ENCODE measurements at places on chromosomes 6 and 20.
A peak's percentile ranks its signal among the peaks of the same experiment; 100 is the strongest.

- no peak for DNase-seq
Measured at GRCh38 chr20:47343007-47343472, 13.5 kb downstream of the ZMYND8 start.

GRCh38 chr6:123380257-123380656 is 256.5 kb downstream of the TRDN start:
- DNase-seq = peak; percentile 61

DNA sequence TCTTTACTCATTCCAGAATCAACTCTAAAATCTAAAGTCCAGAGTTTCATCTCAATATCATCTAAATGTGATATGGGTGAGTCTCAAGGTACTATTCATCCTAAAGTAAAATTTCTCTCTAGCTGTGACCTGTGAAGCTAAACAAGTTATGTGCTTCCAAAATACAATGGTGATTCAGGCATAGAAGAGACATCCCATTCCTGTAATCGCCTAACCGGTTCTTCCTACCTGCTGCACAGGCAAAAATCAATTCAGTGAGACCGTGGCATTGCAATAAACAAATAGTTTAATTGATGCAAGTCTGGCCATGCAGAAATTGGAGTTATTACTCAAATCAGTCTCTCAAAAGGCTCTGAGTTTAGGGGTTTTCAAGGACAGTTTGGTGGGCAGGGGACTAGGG is 232.8 kb downstream of the UBE3D start:
- DNase-seq = no peak

DNA sequence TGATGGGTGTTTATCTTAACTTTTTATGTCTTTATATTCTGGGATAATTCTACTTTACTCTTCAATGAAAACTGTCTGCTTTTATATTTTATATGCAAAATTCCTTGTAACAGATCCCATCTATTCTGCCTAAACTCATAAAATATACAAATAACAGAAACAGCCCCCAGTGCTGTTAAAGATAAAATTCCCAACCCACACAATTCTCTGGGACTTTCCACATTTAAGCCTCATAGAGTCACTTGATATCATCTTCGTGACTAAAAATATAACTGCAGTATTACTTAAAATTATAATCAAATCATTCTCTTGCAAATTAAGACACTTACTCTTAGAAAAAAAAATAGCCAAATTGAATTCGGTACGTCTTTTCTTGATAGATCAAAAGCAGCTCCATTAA is 60.2 kb downstream of the INSM1 start:
- DNase-seq = no peak

- no peak for DNase-seq
Measured at GRCh38 chr6:40258531-40258930, 324.3 kb upstream of the MOCS1 start.

DNA sequence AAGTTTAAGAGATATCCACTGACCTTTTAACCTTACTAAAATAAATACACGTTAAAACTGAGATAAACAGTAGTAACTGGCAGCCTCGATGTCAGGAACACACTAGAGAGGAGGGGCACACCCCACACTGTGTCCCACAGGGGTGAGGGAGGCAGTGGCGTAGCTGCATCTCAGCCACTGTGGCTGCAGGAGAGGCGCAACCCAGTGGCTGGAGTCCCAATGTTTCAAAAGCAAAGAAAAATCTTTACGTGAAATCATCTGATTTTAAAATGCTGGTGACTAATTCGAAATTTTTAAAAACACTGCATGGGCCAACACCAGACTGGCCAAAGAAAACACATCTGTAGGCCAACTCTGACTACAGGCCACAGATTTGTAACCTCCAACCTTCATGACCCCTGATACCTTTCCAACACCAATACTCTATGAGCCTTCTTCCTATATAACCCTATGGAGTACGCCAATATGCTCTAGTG is 54.7 kb downstream of the TRAM2 start:
- DNase-seq = peak; percentile 74

DNA sequence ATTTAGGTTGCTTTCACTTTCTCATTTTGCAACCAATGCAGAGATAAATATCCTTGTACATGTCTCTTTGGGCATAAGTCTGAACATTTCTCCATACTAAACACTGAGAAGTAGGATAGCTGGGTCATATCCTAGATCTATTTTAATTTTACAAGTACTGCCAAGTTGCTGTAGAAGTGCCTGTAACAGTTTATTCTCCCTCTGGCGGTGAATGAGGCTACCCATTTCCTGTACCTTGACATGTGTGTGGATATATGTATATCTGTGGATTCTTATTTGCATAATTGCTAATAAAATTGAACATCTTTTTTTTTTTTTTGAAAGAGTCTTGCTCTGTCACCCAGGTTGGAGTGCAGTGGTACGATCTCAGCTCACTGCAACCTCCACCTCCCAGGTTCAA is 48.0 kb upstream of the PNRC1 start:
- DNase-seq = no peak

GRCh38 chr6:134599079-134599478 is 281.2 kb upstream of the SGK1 start:
- DNase-seq = no peak

- peak; percentile 86 for DNase-seq
Measured at GRCh38 chr6:27553123-27553904, 80.4 kb upstream of the ZNF184 start.

DNA sequence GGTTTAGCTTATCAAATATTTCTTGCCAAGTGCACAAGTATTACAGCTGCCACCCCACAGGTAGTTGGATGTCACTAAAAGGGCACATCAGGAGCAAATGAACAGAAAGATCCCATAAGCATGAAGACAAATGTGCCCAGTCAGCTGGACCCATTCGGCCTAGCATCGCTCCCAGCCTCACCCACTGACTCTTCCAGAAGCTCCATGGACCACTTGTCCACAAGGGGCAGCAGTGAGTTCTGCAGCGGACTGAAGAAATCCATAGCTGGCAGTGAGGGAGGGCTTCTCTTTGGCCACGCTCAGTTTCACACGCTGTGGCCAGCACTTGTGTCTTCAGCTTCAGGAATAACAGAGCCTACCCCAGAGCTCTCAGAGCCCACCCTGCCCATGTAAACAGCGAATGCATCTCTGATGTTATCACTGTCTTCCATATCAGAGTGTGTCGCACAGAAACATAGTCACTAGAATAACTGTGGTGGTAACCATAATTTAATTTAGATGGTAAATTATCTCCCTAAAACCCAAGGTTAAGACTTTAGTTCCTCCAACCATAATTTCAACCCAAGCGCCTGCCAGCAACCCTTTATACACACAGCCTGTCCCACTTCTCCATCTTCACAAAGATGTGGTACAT is 15.8 kb downstream of the CGA start:
- DNase-seq = peak; percentile 72

DNA sequence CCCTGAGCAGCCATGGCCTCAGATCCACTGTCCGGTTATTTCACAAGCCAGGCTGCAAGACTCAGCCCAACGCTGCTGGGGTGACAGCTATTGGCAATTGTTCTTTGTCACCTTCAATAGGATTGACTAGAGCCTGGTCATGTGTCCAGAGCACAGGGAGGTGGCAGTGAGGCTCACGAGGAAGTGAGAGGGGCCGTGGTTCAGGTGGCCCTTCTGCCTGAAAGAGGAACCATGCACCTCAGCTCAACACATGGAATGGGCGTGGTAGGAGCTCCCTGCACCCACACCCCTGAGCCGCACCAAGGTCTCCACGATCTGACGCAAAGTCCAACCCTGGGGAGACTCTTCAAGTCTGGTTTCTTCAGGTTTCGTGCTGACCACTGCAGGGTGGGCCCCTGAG is 184.8 kb upstream of the CDH4 start:
- DNase-seq = no peak

DNA sequence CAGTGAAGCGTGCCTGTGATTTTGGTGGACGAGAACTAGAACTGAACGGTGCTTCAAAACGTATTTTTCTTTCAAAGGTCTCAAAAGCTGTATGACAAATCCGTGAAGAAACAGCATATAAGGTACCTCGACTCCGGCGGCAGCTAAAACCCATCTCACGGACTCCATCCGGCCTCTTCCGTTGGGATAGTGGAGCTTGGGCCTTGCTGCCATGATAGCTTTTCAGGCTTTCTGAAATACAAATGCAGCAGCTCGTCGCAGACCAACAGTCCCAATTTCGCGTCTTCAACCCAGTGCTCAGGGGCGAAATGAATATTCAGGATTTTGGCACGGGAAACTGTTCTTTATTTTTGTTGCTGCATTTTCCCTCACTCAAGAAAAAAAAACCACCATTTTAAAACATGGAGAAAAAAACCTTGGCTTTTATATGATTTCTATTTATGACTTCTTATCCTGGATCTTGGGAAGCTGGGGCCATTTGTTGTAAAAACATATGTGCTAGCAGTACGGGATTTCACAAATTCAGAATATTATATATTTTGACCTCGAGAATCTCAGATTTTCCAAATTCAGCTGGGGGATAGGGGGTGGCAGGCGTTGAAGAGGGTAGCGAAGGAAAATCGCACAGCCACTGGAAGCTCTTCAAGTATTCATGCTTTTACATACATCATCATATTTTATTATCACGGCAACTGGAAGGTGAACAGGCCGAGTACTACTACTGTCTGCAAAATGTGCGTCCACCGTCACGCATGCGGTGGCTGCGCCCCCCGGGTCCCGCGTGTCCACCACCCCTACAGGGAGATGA is 849 bp downstream of the GSTA4 start:
- DNase-seq = peak; percentile 15

Measured in A172 (cell line).